ENCODE measurements at places on chromosomes 3 and 15.

DNA sequence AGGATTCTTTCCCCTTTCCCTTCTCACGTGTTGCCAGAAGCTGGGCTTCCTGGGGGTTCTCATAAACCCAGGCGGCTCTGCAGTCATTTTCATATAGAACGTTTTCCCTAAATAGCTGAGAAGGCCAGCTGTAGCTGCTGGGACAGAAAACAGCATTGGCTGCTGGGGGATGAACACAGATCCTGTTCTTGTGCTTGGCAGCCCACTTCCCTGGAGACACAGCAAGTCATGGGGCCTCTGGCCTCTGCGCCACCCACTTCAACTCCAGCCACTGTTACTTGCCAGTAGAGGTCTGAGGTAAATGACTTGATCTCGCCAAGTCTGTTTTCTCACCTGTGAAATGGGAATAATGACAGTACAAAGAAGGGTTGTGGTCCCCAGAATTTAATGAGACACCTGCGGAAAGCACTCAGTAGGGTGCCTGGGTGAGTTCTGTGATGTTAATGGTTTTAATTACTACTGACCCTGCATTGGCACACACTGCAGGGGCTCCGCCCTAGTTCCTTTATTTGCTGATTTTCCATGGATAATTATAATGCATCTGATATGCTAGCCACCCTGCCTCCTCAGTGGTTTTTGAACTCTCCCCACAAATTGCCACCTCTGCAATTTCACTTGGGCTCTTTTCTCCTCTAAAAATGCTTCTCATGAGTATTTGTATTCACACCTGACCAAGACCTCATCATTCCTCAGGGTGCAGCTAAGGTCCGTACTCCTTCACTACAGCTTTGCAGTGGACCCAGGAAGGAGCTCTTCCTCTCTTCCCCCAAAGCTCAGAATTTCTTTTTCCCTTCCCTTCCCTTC lies 274.7 kb downstream of the RPLP1 start:
- DNase-seq: no peak

- no peak for DNase-seq
These were observed 21.4 kb downstream of the CCDC12 start for GRCh38 chr3:46955157-46955556.

DNA sequence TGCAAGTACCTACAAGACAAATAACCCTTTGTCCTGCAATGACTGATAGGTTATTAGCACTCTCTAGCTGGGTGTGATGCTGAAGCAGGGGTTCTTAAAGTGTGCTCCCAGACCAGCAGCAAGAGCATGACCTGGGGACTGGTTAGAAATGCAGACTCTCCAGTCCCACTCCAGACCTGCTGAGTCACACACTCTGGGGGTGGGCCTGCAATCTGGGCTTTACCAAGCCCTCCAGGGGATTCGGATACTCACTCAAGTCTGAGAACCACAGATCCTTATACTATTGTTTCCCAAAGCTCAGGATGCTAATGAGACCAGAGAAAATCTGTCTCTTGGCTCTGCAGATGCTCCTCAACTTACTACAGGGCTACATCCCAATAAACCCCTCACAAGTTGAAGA lies 142.1 kb upstream of the RAD18 start:
- DNase-seq: no peak

DNA sequence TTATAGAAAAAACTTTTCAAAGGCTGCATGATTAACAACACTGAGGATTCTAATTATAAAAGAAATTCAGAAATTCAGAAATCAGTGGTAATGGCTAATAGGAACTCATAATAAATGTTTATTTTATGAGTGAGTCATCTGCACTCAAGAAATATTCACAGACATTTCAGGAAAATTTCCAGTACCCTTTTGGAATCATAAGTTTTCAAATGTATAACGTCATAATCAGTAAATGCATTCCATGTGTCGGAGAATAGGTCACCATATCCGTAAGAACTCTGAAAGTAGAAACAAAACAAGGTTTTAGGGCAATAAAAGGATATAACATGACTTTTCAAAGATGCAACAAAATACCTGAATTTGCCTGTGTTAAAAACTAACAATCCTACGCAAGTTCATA lies 24.7 kb downstream of the EOGT start:
- DNase-seq: no peak

GRCh38 chr3:113140876-113141275 lies 70.5 kb upstream of the BOC start:
- no peak for DNase-seq

DNA sequence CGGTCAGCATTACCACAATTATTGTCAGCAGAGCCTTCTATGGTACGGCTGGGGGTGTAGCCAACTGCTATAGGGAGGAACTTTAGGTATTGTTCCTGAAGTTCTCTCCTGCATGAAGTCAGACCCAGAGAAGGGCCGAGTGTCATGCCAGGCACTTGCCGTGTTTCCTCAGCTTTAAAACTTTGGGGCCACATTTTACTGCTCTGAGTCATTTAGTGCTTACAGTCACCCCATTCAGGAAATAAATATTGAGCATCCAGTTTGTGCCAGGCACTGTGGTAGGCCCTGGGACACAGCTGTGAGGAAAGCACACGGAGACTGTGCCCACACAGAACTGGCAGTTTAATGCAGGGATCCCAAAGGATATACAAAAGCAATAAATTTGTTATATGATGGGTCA lies 54.5 kb upstream of the APEH start:
- DNase-seq: no peak

- DNase-seq: no peak
These were observed 25.5 kb downstream of the ESYT3 start for GRCh38 chr3:138459619-138460535.

DNA sequence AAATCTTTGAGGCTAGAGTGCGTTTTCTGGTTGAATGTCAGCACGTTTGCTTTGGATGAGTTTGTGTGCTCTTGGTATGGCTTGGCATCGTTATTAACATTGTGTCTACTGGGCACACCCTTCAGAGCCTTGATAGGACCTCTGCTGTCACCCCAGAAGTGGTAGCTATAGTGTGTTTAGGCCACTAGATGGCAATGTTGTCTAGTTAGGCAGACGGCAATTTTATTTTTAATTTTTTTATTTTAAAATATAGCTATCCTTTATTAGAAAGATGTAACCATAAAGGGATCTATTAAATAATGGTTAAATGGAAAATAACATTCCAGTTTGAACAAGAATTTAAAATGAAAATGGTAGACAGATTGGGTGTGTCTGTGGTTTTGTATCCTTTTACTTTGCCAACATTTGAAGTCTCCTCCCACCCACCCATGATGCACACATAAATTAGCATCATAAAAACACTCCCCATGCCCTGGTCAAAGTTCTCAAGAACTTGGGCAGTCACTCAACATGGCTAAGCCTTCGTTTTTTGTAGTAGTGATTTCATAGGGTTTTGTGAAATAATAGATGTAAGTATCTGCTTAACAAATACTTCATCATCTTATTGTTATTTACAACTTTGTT lies 200.7 kb downstream of the KCNH8 start:
- peak; percentile 19 for DNase-seq

DNA sequence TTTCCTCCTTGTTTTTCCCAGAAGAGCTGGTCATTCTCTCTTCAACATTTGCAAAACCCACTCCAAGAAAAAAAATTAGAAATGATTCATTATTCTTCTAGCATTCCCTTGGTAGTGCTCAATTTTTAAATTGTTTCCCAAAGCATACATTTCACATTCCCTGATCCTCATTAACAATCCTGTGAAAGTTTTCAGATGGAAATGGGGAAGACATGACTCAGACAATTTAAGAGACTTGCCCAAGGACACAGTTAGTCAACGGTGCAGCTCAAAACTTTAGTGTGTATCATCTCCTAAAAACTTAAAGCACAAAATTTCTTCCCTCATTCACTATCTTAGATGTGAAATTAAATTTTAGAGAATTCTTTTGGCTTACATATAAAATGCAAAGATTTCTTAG lies 17.1 kb upstream of the ABI3BP start:
- no peak for DNase-seq

- peak; percentile 99 for DNase-seq
These were observed at the start of gene KBTBD8 for GRCh38 chr3:66998113-66998903. Gene KBTBD8, plus strand, starts transcription at chr3:66998307. Its CDS starts 49 bp downstream, at chr3:66998356.

- DNase-seq: no peak
These were observed 4.8 kb upstream of the ADCY5 start for GRCh38 chr3:123453675-123454074.

GRCh38 chr3:197224034-197224444 lies 74.4 kb downstream of the DLG1 start:
- peak; percentile 47 for DNase-seq

DNA sequence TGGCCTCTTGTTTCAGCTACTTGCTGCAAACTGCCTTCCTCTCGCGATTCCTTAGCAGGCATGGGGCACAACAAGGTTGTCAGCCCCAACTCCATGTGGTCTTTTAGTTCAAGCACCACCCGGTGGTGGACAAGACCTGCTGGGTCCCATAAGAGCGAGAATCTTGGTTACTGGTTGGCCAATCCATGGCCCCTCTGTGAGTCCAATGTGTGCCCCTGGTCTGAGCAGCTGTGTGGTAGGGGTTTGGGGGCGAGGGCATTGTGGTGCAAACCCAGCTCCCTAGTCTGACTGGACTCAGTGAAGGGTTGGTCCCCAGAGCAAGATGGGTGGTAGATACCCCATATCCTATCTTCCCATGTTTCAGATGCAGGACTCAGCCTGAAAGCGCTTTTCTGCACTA lies 48.8 kb downstream of the MESD start:
- DNase-seq: no peak

GRCh38 chr3:172332256-172333041 lies 115.8 kb downstream of the GHSR start:
- DNase-seq: peak; percentile 63

GRCh38 chr15:38905632-38906031 lies 341.0 kb upstream of the RASGRP1 start:
- no peak for DNase-seq

GRCh38 chr3:130757611-130758150 lies 11.1 kb upstream of the PIK3R4 start:
- no peak for DNase-seq

DNA sequence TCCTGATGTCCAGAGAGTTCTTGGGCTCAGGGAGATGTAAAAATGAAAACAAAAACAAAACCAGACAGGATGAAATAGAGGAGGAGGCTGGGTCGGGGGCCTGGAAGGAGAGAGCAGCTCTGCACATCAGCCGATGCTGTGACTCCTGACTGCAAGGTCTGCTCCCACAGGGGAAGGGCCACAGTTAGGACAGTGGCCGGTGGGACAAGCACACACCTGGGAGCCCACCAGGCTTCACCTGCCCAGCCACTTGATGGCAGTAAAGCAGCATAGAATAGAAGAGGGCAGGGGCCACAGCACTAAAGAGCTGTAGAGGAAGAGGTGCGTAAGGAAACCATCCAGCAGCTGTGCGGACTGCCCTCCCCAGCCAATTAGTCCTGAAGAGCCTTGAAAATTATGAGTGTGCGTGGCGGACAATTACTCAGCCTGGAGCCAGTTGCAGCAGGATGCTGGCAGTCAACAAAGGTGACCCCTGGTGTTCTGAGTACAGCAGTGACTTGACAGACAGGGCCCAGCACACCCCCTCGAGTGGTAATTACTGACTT lies 29.8 kb downstream of the ALS2CL start:
- DNase-seq: peak; percentile 16

- no peak for DNase-seq
These were observed 26.8 kb downstream of the ACAN start for GRCh38 chr15:88830016-88830415.

DNA sequence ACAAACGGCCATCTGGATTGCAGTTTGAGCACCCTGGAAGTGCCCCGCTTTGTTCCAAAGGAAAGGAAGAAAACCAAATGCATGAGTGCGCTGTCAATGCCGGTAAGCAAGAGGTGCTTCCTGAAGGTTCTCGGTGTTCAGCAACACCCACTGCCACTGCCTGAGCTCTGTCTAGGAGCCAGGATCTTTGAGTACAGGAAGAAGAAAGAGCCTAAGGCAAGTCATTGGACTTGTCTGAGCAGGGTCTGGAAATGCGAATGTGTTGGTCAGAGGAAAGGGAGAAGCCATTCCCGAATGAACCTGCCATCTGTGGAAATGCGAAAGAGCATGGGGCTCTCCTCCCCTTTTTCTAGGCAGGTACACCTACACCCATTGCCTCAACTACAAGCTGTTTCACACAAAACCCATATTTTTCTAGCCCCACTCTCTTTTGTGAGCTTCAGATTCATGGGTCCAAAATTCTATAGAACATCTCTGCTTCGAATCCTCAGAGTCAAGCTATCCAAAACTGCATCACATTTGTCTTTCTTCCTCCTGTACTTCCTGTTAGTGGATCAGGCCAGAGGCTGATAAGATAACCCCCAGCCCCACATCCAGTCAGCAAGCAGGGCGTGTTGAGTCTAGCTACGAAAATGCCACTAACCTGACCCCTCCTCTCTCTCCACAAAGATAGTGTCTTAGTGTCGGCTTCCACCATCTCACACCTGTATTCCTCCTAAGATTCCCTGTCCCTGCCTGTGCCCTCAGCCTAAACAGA lies 55.6 kb upstream of the C15orf61 start:
- no peak for DNase-seq

DNA sequence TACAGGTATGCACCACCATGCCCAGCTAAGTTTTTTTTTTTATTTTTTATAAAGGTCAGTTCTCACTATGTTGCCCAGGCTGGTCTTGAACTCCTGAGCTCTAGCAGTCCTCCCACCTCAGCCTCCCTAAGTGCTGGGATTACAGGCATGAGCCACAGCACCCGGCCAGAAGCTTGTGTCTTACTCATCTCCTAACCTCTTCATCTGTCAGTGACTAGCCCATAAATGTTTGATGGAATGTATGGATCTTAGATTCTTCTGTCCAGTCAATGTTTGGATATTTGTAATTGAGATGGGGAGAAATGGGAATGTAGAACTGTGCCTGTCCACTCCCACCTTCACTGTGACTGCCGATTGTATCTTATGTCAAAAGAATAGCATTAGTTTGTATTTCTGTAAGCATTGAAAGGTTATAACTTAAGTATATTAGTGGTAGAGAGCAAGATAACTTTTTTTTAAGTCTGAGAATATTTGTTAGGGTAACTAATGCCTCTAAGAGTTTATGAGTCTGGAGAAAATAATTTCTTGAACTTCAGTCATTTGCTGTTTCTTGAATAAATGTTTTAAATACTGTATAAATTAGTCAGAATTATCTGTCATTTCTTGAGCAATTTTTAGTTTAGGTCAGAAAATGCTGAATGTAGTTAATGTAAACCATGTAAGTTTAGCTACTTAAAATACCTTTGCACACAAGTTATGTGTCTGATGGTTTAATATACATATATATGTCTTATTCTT lies 215.3 kb upstream of the CGNL1 start:
- no peak for DNase-seq

All from CD4-positive, alpha-beta T cell treated with Interleukin-10 for 1 hour (primary cell).